Urinary bladder (tissue), 4 donors: ENCODE measurements at places on chromosomes 4 and X. TPM values are rescaled to one million over a fixed set of nuclear protein-coding genes. Genes with fewer than 3 reads are reported as not detected.

WDR13 gene
- 55.0 TPM for total RNA-seq

OTUD6A gene
- total RNA-seq, result not detected

VCX3A gene
- not detected for total RNA-seq

STS gene
- total RNA-seq, result 11.8 TPM

GUCY1B1 gene
- 34.5 TPM for total RNA-seq

NEIL3 gene
- 9.6 TPM for total RNA-seq

GAGE13 gene
- total RNA-seq, result not detected

SMR3B gene
- total RNA-seq, result not detected

NUP62CL gene
- total RNA-seq, result 2.2 TPM

XK gene
- total RNA-seq, result 4.2 TPM

BMPR1B gene
- total RNA-seq, result 1.7 TPM

UGT2B7 gene
- total RNA-seq, result 0.48 TPM

REELD1 gene
- not detected for total RNA-seq

PPEF2 gene
- not detected for total RNA-seq

RBMXL3 gene
- not detected for total RNA-seq

PPP2R2C gene
- total RNA-seq, result 3.0 TPM

LIMCH1 gene
- total RNA-seq, result 93.5 TPM

FGFR3 gene
- total RNA-seq, result 26.5 TPM

CHIC1 gene
- total RNA-seq, result 30.1 TPM

ANXA3 gene
- total RNA-seq, result 29.1 TPM

PPP4R3C gene
- not detected for total RNA-seq

FIP1L1 gene
- 121 TPM for total RNA-seq

GSX2 gene
- total RNA-seq, result not detected

NPY1R gene
- 5.1 TPM for total RNA-seq
